Upper lobe of left lung (tissue), 6 donors: ENCODE measurements at places on chromosomes 5 and 9.
A peak's percentile ranks its signal among the peaks of the same experiment; 100 is the strongest.

- no peak overlapping the region for H3K4me3 ChIP-seq
- DNase-seq: no peak
- H3K36me3 ChIP-seq: peaks cover 4% of the 10 kb centered on the region
- no peaks in the 10 kb centered on the region for H3K27me3 ChIP-seq
Measured at GRCh38 chr9:109466623-109467590, 31.2 kb downstream of the PTPN3 start.

GRCh38 chr5:39661026-39661779, 236.4 kb upstream of the DAB2 start:
- no peak overlapping the region for H3K4me3 ChIP-seq
- H3K27me3 ChIP-seq: no peaks in the 10 kb centered on the region
- no peak overlapping the region for H3K27ac ChIP-seq
- DNase-seq: no peak
- H3K4me1 ChIP-seq: no peaks in the 10 kb centered on the region
- no peaks in the 10 kb centered on the region for H3K36me3 ChIP-seq

- H3K4me3 ChIP-seq: no peak overlapping the region
- peaks cover 15% of the 10 kb centered on the region for H3K4me1 ChIP-seq
- no peak overlapping the region for H3K27ac ChIP-seq
- H3K36me3 ChIP-seq: no peaks in the 10 kb centered on the region
- H3K27me3 ChIP-seq: no peaks in the 10 kb centered on the region
Measured at GRCh38 chr9:112037281-112038016, 137.6 kb downstream of the SUSD1 start.

- H3K27me3 ChIP-seq: no peaks in the 10 kb centered on the region
- peak; percentile 28 for DNase-seq
- H3K4me3 ChIP-seq: no peak overlapping the region
Measured at GRCh38 chr5:154200221-154200620, 9.7 kb downstream of the GALNT10 start.

- H3K4me3 ChIP-seq: no peak overlapping the region
- H3K36me3 ChIP-seq: no peaks in the 10 kb centered on the region
- no peaks in the 10 kb centered on the region for H3K27me3 ChIP-seq
- H3K4me1 ChIP-seq: no peaks in the 10 kb centered on the region
Measured at GRCh38 chr5:173529861-173530260, 86.6 kb downstream of the BOD1 start.

- no peak overlapping the region for H3K27ac ChIP-seq
- H3K4me3 ChIP-seq: peak overlapping the region; percentile 37
- no peaks in the 10 kb centered on the region for H3K36me3 ChIP-seq
- peaks cover 10% of the 10 kb centered on the region for H3K4me1 ChIP-seq
Measured at GRCh38 chr5:128536254-128537220, 1.5 kb downstream of the FBN2 start.

GRCh38 chr9:82115331-82115730, 126.8 kb downstream of the SPATA31D1 start:
- H3K4me1 ChIP-seq: no peaks in the 10 kb centered on the region
- no peaks in the 10 kb centered on the region for H3K27me3 ChIP-seq
- H3K27ac ChIP-seq: no peak overlapping the region
- H3K36me3 ChIP-seq: no peaks in the 10 kb centered on the region

DNA sequence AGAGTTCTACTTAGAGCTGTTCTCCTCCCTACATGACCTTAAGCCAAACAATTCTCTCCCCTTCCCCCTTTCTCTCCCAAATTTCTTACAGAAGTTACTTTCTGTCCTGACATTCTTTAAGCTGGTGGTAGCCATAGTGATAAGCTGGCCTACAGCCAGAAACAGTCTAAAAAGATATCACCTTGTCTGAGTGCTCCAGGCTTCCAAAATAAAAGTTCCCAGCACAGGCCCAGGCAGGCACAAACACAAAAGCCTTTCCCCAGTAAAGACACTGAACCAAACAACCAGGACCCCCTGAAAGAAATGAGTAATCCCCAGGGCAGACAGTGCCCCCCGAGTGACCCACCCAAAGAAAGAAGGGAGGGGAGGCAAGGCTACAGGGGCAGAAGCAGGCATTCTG, 19.2 kb downstream of the SIL1 start:
- H3K27ac ChIP-seq: peak overlapping the region; percentile 67
- no peaks in the 10 kb centered on the region for H3K36me3 ChIP-seq
- no peak overlapping the region for H3K4me3 ChIP-seq
- H3K27me3 ChIP-seq: no peaks in the 10 kb centered on the region
- DNase-seq: no peak
- H3K4me1 ChIP-seq: peaks cover 40% of the 10 kb centered on the region

DNA sequence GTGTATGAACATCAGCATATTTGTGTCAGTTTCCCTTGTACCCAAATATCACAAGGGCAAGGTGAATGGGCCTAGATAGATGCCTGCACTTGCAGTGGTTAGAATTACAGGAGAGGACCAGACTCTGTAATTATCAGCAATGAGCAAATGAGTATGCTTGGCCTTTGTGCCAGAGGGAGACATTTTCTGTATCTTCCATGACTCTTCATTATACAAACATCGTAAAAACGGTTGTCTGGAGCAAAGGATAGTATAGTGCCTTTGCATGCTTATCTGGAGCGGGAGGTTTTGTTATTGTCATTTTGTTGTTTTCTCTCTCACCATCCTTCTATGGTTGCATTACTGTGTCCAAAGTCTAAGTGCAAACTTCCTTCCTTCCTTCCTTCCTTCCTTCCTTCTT, 1568.5 kb upstream of the NUDT12 start:
- no peaks in the 10 kb centered on the region for H3K27me3 ChIP-seq
- DNase-seq: no peak
- no peak overlapping the region for H3K4me3 ChIP-seq
- no peaks in the 10 kb centered on the region for H3K4me1 ChIP-seq
- no peak overlapping the region for H3K27ac ChIP-seq
- no peaks in the 10 kb centered on the region for H3K36me3 ChIP-seq

DNA sequence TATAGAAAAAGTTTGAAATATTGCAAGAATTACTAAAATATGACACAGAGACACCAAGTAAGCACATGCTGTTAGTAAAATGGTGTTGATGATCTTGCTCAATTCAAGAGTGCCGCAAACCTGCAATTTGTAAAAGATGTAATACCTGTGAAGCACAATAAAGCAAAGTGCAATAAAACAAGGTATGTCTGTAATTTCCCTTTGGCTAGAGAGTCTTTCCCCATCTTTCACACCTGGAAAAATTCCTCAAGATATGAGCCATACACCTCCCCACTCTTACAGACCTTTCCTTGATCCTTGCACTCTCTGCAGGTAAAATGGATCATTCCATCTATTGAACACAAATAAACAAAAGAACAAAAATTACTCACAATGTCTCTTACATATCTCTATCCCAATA, 597.8 kb downstream of the EFNA5 start:
- no peak for DNase-seq
- no peak overlapping the region for H3K27ac ChIP-seq
- no peak overlapping the region for H3K4me3 ChIP-seq
- no peaks in the 10 kb centered on the region for H3K36me3 ChIP-seq
- H3K27me3 ChIP-seq: no peaks in the 10 kb centered on the region

DNA sequence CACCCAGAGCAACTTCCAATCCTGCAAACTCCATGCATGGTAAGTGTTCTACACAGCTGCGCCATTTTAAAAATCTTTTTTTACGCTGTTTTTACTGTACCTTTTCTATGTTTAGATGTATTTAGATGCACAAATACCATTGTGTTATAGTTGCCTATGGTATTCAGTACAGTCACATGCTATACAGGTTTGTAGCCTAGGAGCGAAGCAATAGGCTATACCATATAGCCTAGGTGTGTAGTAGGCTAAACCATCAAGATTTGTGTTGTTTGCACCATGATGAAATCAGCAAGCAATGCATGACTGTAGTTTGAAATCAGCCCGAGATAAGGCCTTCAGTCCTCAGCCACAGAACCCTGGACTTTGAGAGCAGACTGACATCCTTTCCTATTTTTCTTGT, 101.2 kb downstream of the LIX1 start:
- no peaks in the 10 kb centered on the region for H3K27me3 ChIP-seq
- peaks cover 13% of the 10 kb centered on the region for H3K4me1 ChIP-seq
- H3K36me3 ChIP-seq: no peaks in the 10 kb centered on the region
- DNase-seq: no peak
- H3K27ac ChIP-seq: no peak overlapping the region
- no peak overlapping the region for H3K4me3 ChIP-seq

- no peak overlapping the region for H3K4me3 ChIP-seq
- H3K27ac ChIP-seq: no peak overlapping the region
- no peak for DNase-seq
- H3K36me3 ChIP-seq: no peaks in the 10 kb centered on the region
- H3K27me3 ChIP-seq: peaks cover 26% of the 10 kb centered on the region
- H3K4me1 ChIP-seq: peaks cover 29% of the 10 kb centered on the region
Measured at GRCh38 chr9:38622288-38622674, 1.9 kb upstream of the ANKRD18A start.

- no peaks in the 10 kb centered on the region for H3K36me3 ChIP-seq
- no peaks in the 10 kb centered on the region for H3K4me1 ChIP-seq
- no peak for DNase-seq
- H3K27me3 ChIP-seq: no peaks in the 10 kb centered on the region
- no peak overlapping the region for H3K27ac ChIP-seq
Measured at GRCh38 chr5:154567155-154567554, 89.1 kb upstream of the HAND1 start.

DNA sequence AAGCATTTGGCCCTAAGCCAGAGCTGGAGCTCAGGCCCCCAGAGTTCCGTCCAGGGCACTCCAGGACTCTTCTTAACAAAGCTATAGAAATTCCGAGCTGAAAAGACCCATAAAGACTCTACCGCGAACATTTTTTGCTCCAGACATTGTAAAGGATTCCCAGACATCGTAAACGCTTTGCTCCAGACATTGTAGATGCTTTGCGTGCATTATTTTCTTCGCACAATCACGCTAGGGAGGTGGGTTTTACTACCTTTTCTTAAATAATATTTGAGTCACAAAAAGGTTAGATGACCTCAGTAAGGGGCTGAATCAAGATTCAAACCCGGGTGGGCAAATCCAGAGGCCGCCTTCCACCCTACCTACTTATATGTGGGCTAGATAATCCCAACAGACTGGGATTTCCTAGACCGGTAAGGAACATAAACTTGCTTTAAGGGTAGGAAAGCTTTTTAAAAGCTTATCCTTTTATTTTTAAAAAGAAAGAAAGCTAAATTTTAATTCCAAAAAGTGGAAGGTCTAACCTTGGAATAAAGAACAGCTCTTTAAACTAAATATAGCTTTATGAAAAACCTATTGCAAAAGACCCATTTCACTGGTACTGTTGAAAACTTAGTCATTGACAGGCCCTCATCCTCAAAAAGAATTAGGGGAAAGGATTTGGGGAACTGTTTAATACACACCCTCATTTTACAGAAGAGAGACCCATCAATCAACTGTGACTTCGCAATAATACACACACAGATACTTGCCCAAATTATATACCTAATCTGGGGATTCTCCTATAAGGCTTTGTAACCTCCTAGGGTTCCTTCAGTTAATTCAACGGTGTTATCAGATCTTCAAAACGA, 822 bp upstream of the TNIP1 start:
- DNase-seq: no peak
- H3K4me3 ChIP-seq: peak overlapping the region; percentile 46
- H3K27me3 ChIP-seq: no peaks in the 10 kb centered on the region
- H3K4me1 ChIP-seq: peaks cover 69% of the 10 kb centered on the region
- no peaks in the 10 kb centered on the region for H3K36me3 ChIP-seq

GRCh38 chr9:112569186-112569585, 82.6 kb downstream of the KIAA1958 start:
- no peak overlapping the region for H3K27ac ChIP-seq
- no peak overlapping the region for H3K4me3 ChIP-seq
- H3K4me1 ChIP-seq: no peaks in the 10 kb centered on the region
- no peak for DNase-seq
- no peaks in the 10 kb centered on the region for H3K27me3 ChIP-seq

- H3K4me3 ChIP-seq: no peak overlapping the region
- H3K27me3 ChIP-seq: no peaks in the 10 kb centered on the region
- H3K27ac ChIP-seq: no peak overlapping the region
- no peaks in the 10 kb centered on the region for H3K36me3 ChIP-seq
Measured at GRCh38 chr9:127088724-127089615, 33.5 kb downstream of the ANGPTL2 start.

DNA sequence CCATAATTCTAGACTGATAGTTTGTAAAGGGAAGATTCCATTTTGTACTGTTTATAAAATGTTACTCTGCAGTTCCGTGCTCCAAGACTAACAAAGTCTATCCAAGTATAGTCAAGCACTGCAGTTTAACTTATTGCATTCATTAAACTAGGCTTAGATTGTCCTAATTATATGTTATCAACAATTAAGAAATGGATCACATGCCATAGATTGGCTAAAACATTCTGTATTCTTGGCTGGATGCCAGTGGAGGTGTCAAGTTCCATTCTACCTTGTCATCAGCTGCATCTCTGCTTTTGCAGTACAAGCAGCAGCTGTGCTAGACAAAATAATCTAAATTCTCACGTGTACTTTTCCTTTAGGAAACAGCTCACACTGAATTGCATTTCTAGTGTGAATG, 69.4 kb upstream of the MEF2C start:
- no peaks in the 10 kb centered on the region for H3K4me1 ChIP-seq
- no peak overlapping the region for H3K27ac ChIP-seq
- no peaks in the 10 kb centered on the region for H3K36me3 ChIP-seq
- no peaks in the 10 kb centered on the region for H3K27me3 ChIP-seq
- DNase-seq: no peak

DNA sequence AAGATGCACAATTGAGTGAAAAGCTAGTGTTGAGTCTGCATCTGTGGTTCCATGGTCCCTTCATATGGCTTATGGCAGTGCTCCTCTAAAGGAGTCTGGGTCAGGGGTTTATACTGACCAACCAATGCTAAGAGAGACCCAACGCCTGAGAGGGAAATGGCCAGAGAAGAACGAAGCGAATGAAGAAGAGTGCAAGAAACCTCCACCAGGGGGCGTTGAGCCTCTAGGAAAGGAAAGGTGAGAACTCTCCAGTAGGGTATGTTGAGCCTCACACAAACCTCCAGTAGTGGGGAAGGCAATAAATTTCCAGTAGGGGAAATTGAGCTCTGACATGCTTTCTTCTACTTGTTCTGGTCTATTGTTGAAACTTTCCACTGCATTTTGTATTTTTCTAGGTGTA, 470.6 kb downstream of the PRDM9 start:
- no peaks in the 10 kb centered on the region for H3K4me1 ChIP-seq
- no peaks in the 10 kb centered on the region for H3K36me3 ChIP-seq
- no peak overlapping the region for H3K27ac ChIP-seq
- H3K4me3 ChIP-seq: no peak overlapping the region
- DNase-seq: no peak

DNA sequence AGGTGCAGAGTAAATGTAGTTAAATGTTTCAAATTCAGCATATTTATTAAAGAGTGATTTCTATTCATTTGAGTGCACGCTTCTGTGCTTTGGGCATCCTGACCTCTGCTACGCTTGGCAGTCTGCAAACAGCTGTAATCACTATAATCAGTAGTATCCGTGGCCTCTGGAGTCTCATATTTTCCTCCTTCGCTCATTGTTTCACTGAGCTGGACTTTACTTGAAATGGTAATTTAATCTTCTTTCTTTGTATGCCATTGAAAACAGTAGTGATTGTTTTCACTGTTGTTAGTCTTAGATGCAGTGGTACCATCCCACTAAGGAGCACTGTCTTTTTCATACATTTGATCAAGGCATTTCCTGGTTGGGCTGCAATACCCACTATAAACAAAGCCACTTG, 43.5 kb upstream of the CAVIN4 start:
- H3K27ac ChIP-seq: no peak overlapping the region
- no peaks in the 10 kb centered on the region for H3K27me3 ChIP-seq
- H3K4me3 ChIP-seq: no peak overlapping the region
- no peak for DNase-seq
- no peaks in the 10 kb centered on the region for H3K4me1 ChIP-seq

- no peaks in the 10 kb centered on the region for H3K27me3 ChIP-seq
- H3K4me3 ChIP-seq: no peak overlapping the region
- H3K36me3 ChIP-seq: no peaks in the 10 kb centered on the region
- H3K27ac ChIP-seq: no peak overlapping the region
- no peaks in the 10 kb centered on the region for H3K4me1 ChIP-seq
Measured at GRCh38 chr5:109519416-109519815, 109.6 kb upstream of the PJA2 start.
